ENCODE measurements at places on chromosomes 11 and 22. TPM values are rescaled to one million over a fixed set of nuclear protein-coding genes. Genes with fewer than 3 reads are reported as not detected.

GRCh38 chr22:46684706-46685105 lies 53.3 kb downstream of the CERK start:
- no peak overlapping the region for H3K4me3 ChIP-seq
- no peaks in the 10 kb centered on the region for H3K4me1 ChIP-seq
- H3K27ac ChIP-seq = no peak overlapping the region
- peaks cover 5% of the 10 kb centered on the region for H3K27me3 ChIP-seq
- no peak for DNase-seq
- peaks cover 15% of the 10 kb centered on the region for H3K36me3 ChIP-seq

The KLHDC7B gene
- total RNA-seq = not detected

The TPBGL gene
- not detected for total RNA-seq

DNA sequence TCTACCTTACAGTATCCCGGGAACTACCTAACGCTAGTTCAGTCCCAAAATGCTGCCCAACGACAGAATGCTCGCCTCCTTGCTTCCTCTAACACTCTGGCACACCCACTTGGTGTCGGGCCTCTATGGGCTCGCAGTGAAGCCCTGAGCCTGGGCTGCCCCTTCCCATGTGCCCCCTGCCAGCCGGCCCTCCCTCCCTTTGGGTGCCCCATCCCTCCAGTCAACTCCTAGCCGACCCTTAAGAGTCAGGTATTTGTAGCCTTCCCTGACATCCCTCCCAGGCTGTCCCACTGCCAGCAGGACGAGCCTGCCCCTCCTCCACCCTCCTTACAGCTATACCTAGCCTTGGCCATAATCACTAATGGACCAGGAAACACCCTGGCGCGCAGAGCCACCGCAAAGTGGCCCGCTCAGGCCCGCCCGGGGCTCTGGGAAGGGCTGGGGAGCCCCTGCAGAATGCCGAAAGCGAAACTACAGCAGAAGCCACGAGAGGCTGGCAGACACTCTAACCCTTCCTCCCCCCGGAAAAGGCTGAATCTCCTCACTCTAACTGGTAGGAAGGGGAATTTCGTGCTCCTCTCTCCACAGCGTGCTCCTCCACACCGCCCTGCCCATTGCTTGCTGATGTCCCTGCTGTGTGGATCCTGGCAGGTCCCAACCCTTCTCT lies 8.2 kb downstream of the CBX7 start:
- H3K4me3 ChIP-seq = peak overlapping the region; percentile 90
- DNase-seq = peak; percentile 10
- H3K4me1 ChIP-seq = peaks cover 8% of the 10 kb centered on the region

The MMP27 gene
- total RNA-seq = not detected

DNA sequence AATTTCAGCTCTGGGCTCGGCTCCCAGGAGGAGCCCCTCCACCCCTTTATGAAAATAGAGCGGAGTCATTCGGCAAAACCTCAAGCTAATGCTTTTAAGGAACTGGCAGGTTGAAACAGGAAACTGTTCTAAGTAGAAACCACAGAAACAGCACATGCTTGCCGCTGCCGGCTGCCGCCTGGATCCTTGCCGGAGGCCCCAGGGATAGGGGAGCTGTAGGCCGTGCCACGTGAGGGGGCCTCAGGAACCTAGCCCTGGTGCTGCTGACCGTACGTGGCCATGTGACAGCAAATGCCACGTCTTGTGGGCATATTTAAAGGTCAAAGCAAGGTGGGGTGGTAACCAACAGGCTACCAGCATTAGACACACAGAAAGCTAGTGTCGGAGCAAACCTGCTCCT lies 77.9 kb upstream of the TIMP3 start:
- DNase-seq = peak; percentile 92
- H3K4me3 ChIP-seq = peak overlapping the region; percentile 25
- peak overlapping the region; percentile 95 for H3K27ac ChIP-seq

The OR6Q1 gene
- total RNA-seq = not detected

The RASL10A gene
- total RNA-seq = not detected

- peaks cover 14% of the 10 kb centered on the region for H3K4me1 ChIP-seq
- no peak overlapping the region for H3K27ac ChIP-seq
- no peaks in the 10 kb centered on the region for H3K27me3 ChIP-seq
- H3K4me3 ChIP-seq = no peak overlapping the region
Observed at GRCh38 chr11:121523581-121524232, 70.9 kb upstream of the SORL1-AS1 start.

The FOLR1 gene
- total RNA-seq = 0.42 TPM

DNA sequence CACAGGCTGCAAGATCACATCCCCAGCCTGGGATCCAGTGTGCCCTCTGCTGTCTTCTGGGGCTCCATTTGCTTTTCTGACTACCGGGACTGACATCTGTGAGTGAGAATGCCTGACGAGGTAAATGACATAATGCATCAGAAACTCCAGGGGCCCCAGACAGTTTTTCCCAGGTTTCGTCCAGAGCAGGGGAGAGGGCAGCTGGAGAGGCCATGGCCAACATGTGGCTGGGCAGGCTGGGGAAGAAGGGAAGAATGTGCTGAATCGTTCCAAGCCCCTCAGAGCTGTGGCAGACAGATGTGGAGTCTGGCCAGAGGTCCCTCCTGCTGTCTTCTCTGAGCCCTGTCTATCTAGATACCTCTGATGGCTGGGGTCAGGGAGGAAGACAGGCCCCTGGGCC lies 163.9 kb downstream of the TRIM29 start:
- H3K27me3 ChIP-seq = peaks cover 47% of the 10 kb centered on the region
- no peaks in the 10 kb centered on the region for H3K4me1 ChIP-seq
- no peak overlapping the region for H3K27ac ChIP-seq
- H3K4me3 ChIP-seq = no peak overlapping the region
- H3K36me3 ChIP-seq = no peaks in the 10 kb centered on the region

- H3K27me3 ChIP-seq = peaks cover 5% of the 10 kb centered on the region
- no peak overlapping the region for H3K27ac ChIP-seq
- no peaks in the 10 kb centered on the region for H3K4me1 ChIP-seq
- no peaks in the 10 kb centered on the region for H3K36me3 ChIP-seq
Observed at GRCh38 chr11:1569251-1569780, 2.8 kb downstream of the DUSP8 start.

The RTN4R gene
- 0.41 TPM for total RNA-seq

DNA sequence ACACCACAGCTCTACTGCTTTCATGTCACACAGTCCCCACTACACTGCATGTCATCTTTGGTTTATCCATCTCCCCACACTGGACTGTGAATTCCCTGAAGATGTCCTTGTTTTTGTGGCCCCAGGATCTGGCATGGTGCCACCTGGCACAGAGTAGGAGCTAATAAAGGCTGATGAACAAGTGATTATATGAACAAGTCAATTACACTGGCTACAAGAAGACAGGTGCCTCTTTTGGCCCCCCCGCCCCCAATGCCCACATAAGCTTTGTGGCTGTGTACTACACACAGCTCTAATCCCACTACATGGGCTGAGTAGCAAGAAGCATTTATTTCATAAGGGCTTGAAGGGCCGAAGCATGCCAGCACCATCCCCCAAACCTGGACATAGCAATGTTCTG lies 24.7 kb downstream of the PLEKHA7 start:
- peaks cover 12% of the 10 kb centered on the region for H3K27me3 ChIP-seq
- no peaks in the 10 kb centered on the region for H3K4me1 ChIP-seq
- no peak overlapping the region for H3K27ac ChIP-seq
- no peak for DNase-seq

DNA sequence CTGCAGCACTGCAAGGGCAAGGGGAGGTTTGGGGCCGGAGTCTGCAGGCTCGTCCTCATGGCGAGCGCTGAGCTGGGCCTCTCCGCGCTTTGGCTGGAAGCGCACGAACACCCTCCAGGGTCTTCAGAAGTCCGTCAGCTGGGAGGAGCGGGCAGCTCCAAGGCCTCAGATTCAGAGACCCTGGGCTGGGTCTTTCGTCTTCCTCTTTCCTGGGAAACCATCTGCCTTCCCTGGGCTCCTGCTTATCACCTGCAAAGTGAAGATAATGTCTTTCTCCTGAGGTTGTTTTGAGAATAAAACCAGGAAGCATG lies 525.6 kb downstream of the BRD1 start:
- H3K4me1 ChIP-seq = no peaks in the 10 kb centered on the region
- peaks cover 2% of the 10 kb centered on the region for H3K27me3 ChIP-seq
- no peak overlapping the region for H3K27ac ChIP-seq
- no peak for DNase-seq
- H3K4me3 ChIP-seq = no peak overlapping the region
- H3K36me3 ChIP-seq = peaks cover 14% of the 10 kb centered on the region

- no peaks in the 10 kb centered on the region for H3K27me3 ChIP-seq
- DNase-seq = no peak
- H3K27ac ChIP-seq = peak overlapping the region; percentile 91
Observed at GRCh38 chr11:118437208-118438125, 1.2 kb downstream of the KMT2A start.

GRCh38 chr11:12889243-12889642 lies 119.9 kb upstream of the RASSF10 start:
- peaks cover 72% of the 10 kb centered on the region for H3K4me1 ChIP-seq
- H3K27me3 ChIP-seq = peaks cover 22% of the 10 kb centered on the region
- H3K36me3 ChIP-seq = peaks cover 57% of the 10 kb centered on the region
- peak overlapping the region; percentile 51 for H3K4me3 ChIP-seq
- peak overlapping the region; percentile 96 for H3K27ac ChIP-seq

DNA sequence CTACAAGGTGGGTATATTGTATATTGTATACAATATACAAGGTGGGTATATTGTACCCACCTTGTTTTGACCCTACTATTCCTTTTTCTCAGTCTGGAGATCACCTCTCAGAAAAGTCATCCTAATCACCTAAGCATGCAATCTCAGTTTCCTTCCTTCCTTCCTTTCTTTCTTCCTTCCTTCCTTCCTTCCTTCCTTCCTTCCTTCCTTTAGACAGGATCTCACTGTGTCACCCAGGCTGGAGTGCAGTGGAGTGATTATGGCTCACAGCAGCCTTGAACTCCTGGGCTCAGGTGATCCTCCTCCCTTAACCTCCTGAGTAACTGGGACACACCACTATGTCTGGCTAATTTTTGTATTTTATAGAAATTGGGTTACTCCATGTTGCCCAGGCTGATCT lies 1.2 kb upstream of the KCNE3 start:
- H3K27me3 ChIP-seq = peaks cover 46% of the 10 kb centered on the region
- no peak overlapping the region for H3K27ac ChIP-seq
- H3K36me3 ChIP-seq = no peaks in the 10 kb centered on the region

GRCh38 chr11:47056261-47056915 lies 119.8 kb downstream of the CSTPP1 start:
- peak; percentile 11 for DNase-seq
- peaks cover 23% of the 10 kb centered on the region for H3K4me1 ChIP-seq
- H3K27me3 ChIP-seq = peaks cover 1% of the 10 kb centered on the region
- H3K36me3 ChIP-seq = peaks cover 24% of the 10 kb centered on the region
- H3K27ac ChIP-seq = no peak overlapping the region

DNA sequence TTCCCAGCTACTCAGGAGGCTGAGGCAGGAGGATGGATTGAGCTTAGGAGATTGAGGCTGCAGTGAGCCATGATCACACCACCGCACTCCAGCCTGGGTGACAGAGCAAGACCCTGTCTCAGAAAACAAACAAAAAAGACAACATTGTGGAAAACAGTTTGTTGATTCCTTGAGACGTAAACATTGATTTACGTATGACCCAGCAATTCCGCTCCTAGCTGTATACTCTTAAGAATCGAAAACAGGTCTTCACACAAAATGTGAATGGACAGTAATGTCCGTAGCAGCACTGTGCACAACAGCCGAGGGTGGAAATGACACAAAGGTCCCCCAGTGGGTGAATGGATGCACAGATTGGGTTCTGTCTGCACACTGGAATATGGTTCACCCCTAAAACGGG lies 49.3 kb downstream of the LRP5 start:
- H3K36me3 ChIP-seq = no peaks in the 10 kb centered on the region
- no peak overlapping the region for H3K27ac ChIP-seq
- no peak for DNase-seq
- H3K4me1 ChIP-seq = no peaks in the 10 kb centered on the region
- H3K4me3 ChIP-seq = no peak overlapping the region

- H3K27me3 ChIP-seq = peaks cover 31% of the 10 kb centered on the region
- peaks cover 17% of the 10 kb centered on the region for H3K4me1 ChIP-seq
- no peaks in the 10 kb centered on the region for H3K36me3 ChIP-seq
- H3K4me3 ChIP-seq = no peak overlapping the region
- no peak overlapping the region for H3K27ac ChIP-seq
Observed at GRCh38 chr22:43823353-43823908, 11.3 kb upstream of the EFCAB6 start.

GRCh38 chr11:111762981-111763643 lies 3.1 kb downstream of the PPP2R1B start:
- H3K27ac ChIP-seq = peak overlapping the region; percentile 6
- H3K27me3 ChIP-seq = 0 out of 2 replicates have a peak, but pooled peaks cover 2% of the 10 kb centered on the region
- H3K4me1 ChIP-seq = peaks cover 48% of the 10 kb centered on the region
- peaks cover 57% of the 10 kb centered on the region for H3K36me3 ChIP-seq

- H3K4me3 ChIP-seq = no peak overlapping the region
- no peak overlapping the region for H3K27ac ChIP-seq
- peaks cover 18% of the 10 kb centered on the region for H3K36me3 ChIP-seq
- peaks cover 8% of the 10 kb centered on the region for H3K27me3 ChIP-seq
- no peak for DNase-seq
Observed at GRCh38 chr11:2397005-2397404, 3.5 kb upstream of the TSSC4 start.

The CCDC116 gene
- 0.35 TPM for total RNA-seq

GRCh38 chr11:123314972-123315371 lies 115.1 kb upstream of the GRAMD1B start:
- no peak for DNase-seq
- no peak overlapping the region for H3K27ac ChIP-seq
- H3K36me3 ChIP-seq = no peaks in the 10 kb centered on the region
- H3K27me3 ChIP-seq = peaks cover 26% of the 10 kb centered on the region

- H3K27me3 ChIP-seq = no peaks in the 10 kb centered on the region
- H3K36me3 ChIP-seq = no peaks in the 10 kb centered on the region
- no peak overlapping the region for H3K4me3 ChIP-seq
- no peaks in the 10 kb centered on the region for H3K4me1 ChIP-seq
- no peak for DNase-seq
Observed at GRCh38 chr22:42560381-42560780, 6.6 kb downstream of the SERHL2 start.

DNA sequence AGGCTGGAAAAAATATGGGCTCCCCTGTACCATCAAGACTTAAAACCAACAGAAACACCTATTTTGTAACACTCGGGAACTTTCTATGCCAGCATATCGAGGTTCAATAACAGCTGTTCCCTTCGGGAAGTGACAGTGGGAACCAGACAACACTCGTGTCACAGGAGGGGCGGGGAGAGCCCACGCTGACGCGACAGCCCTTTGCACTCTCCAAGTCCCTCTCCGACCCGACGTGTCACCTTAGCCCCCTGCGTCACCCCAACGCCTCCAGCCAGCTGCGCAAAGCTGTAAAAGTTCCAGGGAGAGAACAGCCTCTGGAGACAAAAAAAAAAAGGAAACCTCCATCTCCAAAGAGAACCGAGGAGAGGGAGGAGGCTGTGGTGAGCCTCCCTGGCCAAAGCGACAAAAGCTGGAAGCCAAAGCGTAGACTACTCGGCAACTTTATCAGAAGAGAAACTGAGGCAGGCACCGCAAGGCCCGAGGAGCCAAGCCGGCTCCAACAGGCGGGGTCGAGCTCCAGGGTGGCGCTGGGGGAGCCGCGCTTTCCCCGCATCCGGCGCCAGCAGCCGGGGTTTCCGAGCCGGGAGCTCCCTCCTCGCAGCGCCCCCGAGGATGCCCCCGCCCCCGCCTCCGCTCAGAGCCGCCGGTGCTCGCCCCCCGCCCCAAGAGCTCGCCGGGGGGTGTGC lies 751 bp downstream of the ARFGAP3 start:
- DNase-seq = no peak
- peaks cover 23% of the 10 kb centered on the region for H3K36me3 ChIP-seq
- H3K4me1 ChIP-seq = peaks cover 16% of the 10 kb centered on the region
- peak overlapping the region; percentile 94 for H3K27ac ChIP-seq
- peaks cover 6% of the 10 kb centered on the region for H3K27me3 ChIP-seq

GRCh38 chr11:32847511-32847910 lies 17.8 kb downstream of the PRRG4 start:
- DNase-seq = no peak
- peaks cover 7% of the 10 kb centered on the region for H3K4me1 ChIP-seq
- H3K4me3 ChIP-seq = no peak overlapping the region

GRCh38 chr22:50267591-50268390 lies 2.4 kb downstream of the MAPK11 start:
- H3K4me3 ChIP-seq = no peak overlapping the region
- H3K27ac ChIP-seq = no peak overlapping the region
- peaks cover 8% of the 10 kb centered on the region for H3K27me3 ChIP-seq
